T47D (cell line): ENCODE measurements at places on chromosomes 6 and 20.

DNA sequence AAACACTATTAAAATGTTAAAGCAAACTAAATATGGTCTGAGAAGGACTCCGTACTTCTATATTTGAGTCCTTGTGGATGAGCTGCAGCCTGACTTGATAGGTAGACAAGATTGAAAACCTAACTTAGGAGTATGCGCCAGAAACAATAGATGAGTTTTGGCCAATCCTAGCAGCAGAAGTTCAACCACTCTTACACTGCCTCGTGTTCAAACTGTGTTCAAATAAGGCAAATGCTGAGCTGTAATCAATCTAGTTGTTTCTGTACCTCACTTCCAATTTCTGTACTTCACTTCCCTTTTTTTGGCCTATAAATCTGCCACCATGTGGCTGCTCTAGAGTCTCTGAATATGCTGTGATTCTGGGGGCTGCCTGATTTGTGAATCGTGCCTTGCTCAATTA is 13.2 kb upstream of the SERINC1 start:
- DNase-seq: no peak

GRCh38 chr6:17417817-17418216 is 24.4 kb downstream of the CAP2 start:
- peak; percentile 93 for DNase-seq

DNA sequence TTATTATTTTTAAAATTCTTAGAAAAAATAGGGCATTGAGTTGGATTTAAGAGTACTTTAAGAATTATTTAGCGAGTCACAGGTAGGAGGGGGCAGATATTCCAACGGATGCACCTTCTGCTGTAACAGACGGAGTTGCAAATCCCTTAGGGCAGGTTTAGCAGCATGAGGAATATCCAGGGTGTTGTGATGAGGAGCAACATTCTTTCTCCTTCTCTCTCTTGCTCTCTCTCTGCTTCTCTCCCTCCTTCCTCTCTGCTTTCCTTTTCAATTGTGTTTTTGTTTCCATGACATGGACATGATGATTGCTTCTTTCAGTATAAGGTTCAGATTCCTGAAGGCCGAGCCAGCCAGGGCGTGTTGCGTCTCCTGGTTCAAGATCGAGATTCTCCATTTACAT is 28.9 kb downstream of the CDH26 start:
- no peak for DNase-seq

GRCh38 chr6:72524011-72524645 is 97.7 kb upstream of the KCNQ5 start:
- no peak for DNase-seq

DNA sequence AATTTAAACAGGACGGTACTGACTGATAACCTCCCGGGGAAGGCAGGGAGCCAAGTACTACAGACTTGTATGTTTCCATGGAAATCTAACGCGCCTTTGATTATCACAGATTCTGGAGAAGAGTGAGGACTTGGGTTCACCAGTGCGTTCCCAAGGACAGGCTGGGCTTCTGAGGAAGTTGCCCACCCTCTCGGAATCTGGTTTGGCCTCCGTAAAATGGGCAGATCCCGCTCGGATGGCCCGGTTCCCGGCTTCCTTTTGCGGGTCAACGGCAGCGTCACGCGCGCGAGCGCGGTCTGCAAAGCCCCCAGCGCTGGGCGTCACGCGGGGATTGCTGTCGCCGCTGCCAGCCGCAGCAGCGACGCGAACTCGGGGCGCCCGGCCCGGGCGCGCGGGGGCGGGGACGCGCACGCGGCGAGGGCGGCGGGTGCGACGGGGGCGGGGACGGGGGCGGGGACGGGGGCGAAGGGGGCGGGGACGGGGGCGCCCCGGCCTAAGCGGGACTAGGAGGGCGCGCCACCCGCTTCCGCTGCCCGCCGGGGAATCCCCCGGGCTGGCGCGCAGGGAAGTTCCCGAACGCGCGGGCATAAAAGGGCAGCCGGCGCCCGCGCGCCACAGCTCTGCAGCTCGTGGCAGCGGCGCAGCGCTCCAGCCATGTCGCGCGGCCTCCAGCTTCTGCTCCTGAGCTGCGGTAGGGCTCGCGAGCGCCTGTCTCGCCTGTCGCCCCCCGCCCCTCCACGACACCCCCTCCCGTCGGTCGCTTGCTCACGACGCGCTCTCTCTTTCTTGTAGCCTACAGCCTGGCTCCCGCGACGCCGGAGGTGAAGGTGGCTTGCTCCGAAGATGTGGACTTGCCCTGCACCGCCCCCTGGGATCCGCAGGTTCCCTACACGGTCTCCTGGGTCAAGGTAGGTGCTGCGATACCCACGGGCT is at the start of gene CD83:
Gene CD83 (plus strand): TSS at position 615 of the 933 bp plus-strand sequence. CDS start 40 bp downstream, at position 655.
- peak; percentile 63 for DNase-seq

GRCh38 chr6:92892626-92893170 is 526.7 kb downstream of the EPHA7 start:
- no peak for DNase-seq

DNA sequence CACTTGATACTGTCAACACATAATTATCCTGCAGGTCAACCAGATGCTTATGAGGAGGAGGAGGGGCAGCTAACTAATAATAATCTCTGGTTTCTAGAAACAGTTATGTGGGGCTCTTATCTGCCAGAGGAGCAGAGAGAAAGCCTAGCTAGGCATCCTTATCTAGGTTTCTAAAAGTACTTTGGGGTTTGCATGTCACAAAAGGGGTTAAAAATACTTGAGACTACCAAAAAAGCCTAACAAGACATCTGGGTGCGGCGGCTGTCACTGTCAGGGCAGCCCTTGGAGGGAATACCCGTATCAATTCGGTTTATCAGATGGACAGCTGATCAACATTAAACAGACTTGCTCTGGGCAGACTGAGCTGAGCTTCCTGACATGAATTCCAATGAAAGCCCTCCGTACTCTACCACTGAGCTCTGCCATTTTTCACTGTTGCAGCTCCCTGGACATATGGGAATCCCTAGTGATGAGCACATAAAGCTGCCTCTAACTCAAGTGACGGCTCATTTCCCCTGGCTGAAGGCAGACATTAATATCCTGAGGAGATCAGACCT is 166.6 kb downstream of the PDSS2 start:
- DNase-seq: no peak

DNA sequence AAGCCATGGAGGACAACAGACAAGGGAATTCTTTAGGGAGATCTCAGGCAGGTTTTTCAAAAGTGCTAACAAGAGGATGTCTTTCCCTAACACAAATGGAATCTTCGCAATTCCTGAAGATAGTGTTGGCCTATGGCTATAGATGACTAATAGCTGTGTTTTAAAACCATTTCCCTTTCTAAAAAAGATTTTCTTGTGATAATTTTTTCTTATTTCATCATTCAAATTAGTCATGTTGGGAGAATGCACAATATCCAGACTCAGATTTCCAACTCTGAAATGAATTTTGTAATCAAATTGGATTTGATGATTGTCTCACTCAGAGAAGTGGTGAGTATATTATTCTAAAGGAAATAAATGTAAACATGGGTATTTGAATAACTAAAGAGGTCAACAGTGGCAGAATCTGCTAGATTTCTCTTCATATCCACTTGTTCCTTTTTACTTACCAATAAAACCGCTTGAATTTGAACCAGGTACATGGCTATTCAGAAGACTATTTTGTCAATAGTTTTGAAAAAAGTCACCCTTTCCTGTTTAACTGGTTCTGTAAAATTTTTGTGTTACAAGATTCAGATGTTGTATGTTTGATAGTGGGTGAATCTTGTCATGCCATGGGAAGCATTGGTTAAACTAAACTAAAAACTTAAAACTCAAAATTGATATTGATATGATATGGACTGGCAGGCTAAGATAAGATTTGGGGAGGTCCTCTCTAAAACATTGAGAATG is 1223.7 kb upstream of the EYS start:
- no peak for DNase-seq

GRCh38 chr6:19158586-19158985 is 678.6 kb upstream of the ID4 start:
- no peak for DNase-seq

DNA sequence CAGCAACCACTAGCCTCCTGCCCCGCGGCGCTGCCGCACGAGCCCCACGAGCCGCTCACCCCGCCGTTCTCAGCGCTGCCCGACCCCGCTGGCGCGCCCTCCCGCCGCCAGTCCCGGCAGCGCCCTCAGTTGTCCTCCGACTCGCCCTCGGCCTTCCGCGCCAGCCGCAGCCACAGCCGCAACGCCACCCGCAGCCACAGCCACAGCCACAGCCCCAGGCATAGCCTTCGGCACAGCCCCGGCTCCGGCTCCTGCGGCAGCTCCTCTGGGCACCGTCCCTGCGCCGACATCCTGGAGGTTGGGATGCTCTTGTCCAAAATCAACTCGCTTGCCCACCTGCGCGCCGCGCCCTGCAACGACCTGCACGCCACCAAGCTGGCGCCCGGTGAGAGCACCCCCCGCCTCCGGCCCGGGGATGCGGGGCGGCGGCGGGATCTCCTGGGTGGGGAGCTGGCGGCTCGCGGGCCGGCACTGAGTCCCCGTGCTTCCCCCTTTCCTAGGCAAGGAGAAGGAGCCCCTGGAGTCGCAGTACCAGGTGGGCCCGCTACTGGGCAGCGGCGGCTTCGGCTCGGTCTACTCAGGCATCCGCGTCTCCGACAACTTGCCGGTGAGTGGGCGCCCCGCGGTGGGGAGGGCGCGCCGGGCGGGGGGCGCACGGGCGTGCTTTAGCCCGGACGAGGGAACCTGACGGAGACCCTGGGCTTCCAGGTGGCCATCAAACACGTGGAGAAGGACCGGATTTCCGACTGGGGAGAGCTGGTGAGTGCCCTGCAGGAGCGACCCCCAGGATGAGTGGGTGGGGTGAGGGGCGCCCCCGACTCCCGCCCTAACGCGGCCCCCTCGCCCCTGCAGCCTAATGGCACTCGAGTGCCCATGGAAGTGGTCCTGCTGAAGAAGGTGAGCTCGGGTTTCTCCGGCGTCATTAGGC is 585 bp downstream of the PIM1 start:
- DNase-seq: no peak

GRCh38 chr6:159609652-159610178 is 83.3 kb downstream of the SOD2 start:
- DNase-seq: no peak

DNA sequence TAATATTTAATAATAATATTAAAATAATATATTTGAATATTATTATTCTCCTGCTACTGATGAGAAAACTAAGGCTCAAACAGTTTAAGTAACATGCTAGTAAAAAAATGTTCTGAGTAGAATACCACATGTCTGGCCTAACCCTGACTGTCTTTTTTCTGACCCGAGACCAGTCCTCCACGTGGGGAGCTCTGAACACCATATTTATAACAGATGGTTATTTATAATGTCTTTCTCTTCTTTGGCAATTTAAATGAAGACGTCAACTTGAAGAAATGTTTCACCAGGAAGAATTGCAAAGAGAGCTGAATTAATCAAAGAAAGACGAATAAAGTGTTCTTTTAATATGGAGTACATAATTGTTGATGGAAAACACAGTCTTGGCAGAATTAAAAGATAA is 82.0 kb downstream of the SLC22A3 start:
- no peak for DNase-seq

DNA sequence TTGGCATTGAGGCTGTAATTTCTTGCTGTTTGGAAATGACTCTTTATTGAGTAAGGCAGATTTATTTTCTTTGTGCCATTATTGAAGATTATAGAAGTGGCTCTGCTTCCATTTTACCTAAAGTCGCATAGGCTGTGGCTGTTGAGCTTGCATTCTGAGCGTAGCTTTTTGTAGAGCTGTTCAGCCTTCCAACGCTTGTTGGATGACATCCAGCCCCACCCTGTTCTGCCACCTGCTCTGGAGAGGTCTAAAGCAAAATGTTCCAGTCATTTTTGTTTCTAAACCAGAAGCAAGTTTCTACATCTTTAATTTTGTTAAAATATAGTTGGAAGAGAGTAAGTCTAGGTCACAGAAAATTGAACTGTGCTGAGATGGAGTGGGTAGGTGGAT is 24.4 kb downstream of the UST start:
- DNase-seq: no peak

- no peak for DNase-seq
Measured at GRCh38 chr6:40962241-40962640, 76.8 kb downstream of the UNC5CL start.

DNA sequence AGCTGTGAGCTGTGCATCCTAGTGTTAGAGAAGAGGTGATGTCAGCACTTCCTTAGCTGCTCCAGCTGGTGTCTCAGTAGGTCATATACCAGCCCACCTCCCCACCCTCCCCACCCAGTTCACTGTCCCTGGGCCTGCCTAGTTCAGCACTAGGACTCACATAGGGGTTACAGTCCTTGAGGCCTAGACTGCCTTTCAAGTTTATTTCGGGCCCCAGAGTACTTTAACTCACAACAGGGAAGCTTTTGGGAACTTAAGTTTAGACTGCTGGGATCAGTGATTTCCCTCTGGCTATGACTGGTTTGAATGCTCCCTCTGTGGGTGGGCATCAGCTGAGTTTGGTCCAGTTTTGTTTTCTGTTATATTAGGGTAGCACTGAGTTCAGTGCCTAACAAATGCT is 139.2 kb upstream of the MMS22L start:
- no peak for DNase-seq

GRCh38 chr6:152453421-152453820 is 183.7 kb downstream of the SYNE1 start:
- no peak for DNase-seq

DNA sequence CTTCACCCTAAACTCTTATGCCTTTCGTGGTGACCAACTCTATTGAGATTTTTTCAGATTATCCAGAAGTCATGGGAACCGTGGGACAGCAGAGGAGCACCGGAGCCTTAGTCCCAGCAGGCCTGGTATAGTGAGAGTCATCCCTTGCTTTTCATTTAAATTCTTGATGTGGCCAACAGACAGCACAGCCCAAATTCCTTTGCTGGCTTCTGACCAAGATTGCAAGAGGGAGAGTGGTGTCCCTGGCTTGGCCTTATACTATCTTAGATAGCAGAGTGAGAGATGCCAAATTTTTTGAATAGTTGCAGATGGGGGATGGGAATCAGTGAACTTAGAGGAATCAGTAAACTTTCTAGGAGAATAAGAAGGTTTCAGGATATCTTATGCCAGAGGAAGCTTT is 7.8 kb downstream of the STX11 start:
- DNase-seq: no peak

GRCh38 chr6:137775227-137775626 is 91.8 kb upstream of the TNFAIP3 start:
- no peak for DNase-seq

DNA sequence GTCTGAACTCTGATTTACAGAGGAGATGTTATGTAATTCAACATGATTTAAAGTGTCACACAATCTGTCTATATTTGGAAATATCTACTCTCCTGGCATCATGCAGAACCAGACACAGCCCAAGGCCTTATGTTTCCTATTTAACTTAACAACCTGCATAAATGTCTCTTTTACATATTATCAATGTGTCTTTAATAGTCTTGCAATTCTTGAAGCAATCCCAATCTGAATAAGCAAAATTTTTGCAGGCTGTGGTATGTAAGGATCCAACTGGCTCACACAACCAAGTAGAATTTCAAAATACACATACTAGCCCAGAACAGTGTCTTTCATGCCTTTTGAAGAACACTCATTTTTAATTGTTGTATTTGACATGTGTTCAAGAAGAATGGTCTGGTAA is 443.2 kb downstream of the MAFB start:
- DNase-seq: no peak

- DNase-seq: no peak
Measured at GRCh38 chr6:163438298-163438939, 23.9 kb downstream of the QKI start.

GRCh38 chr6:125107896-125108295 is 45.7 kb upstream of the TPD52L1 start:
- no peak for DNase-seq
